Stimulated activated CD4-positive, alpha-beta T cell treated with anti-CD3 and anti-CD28 coated beads, Interleukin-1b, Interleukin-23, amount 100 ng/mL, for 1 hour (primary cell): ENCODE measurements at places on chromosomes 11 and 22.

DNA sequence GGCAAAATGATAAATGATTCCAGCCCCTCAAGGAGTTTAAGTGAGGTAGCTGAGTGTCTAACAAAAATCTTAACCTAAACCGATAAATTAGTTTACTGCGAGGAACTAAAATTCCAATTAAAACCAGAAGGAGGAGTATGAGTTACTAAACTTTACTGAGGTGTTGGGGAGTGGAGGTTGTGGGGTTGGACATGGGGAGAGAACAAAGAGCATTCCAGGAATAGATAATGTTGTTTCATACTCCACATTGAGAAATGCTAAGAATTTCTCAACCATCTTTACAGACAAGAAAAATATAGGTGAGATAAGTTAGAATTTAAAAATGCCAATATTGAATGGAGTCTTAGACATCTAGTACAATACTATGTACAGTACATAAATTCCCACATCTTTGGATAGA, 488.6 kb downstream of the METTL15 start:
- DNase-seq, result no peak

- DNase-seq, result no peak
These were observed 167.6 kb upstream of the SESN3 start for GRCh38 chr11:95398437-95399112.

- DNase-seq, result no peak
These were observed 559 bp downstream of the SNX19 start for GRCh38 chr11:130915603-130916237.

DNA sequence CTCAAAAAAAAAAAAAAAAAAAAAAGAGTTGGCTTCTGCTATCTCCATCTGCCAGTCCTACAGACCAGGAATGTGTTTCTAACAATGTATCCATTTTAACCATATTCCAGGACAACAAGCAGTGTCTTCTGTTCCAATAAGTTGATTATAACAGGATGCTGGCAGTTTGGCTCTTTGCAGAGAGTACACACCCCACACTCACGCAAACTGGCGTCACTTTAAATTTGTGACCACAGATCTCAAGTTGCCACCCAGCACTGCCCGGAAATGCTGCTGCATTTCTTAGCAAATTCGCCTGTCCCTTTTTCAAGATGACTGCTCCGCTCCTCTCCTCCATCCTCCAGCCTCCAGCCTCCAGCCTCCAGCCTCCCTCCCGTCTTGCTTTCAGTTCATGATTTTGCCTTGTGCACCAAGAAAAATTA, 44.3 kb downstream of the SCGB1A1 start:
- no peak for DNase-seq

- no peak for DNase-seq
These were observed 5.3 kb downstream of the PHOX2A start for GRCh38 chr11:72238492-72239312.

DNA sequence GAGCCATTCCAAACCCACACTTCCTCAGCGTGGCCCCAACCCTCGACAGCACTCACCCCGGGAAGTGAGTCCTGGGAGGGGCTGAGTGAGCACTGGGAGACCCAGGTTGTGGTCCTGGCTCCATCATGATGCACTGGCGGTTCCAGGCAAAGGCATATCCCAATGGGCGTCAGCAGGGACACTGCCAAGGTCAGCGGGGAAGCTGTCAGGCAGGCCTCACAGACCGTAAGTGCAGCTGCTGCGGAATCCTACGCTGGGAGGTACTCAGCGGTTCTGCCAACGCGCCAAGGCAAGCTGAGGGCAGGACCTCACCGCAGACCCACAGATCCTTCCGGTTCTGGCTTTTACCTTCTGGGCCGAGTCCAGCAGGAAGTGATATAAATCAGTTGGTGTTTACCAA, 1.4 kb upstream of the GAL3ST1 start:
- DNase-seq, result no peak

- DNase-seq, result no peak
These were observed 2.3 kb downstream of the YPEL4 start for GRCh38 chr11:57647372-57647771.

GRCh38 chr11:117180020-117180419, 1.5 kb downstream of the SIDT2 start:
- DNase-seq, result no peak

DNA sequence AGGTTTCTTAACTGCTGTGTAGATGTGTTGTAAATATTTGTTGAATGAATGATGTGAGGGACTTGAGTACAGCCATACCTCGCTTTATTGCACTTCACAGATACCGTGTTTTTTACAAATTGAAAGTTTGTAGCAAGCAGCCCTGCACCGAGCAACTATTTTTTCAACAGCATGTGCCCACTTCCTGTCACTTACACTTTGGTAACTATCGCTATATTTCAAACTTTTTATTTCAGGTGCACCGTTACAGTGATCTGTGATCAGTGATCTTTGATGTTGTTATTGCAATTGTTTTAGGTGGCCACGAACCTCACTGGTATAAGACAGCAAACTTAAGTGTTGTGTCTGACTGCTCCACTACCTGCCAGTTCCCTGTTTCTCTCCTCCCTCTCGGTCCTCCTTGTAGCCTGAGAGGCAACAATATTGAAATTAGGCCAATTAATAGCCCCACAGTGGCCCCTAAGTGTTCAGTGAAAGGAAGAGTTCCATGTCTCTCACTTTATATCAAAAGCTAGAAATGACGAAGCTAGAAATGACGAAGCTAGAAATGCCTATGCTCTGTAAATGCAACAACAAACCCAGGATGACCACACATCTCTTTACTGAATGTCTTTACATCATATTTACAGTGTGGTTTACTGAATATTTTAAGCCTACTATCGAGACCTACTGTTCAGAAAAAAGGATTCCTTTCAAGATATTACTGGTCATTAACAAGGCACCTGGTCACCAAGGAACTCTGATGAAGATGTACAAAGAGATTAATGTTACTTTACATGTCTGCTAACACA, 1.0 kb downstream of the SFI1 start:
- no peak for DNase-seq

- DNase-seq, result no peak
These were observed 10.2 kb downstream of the TUBA8 start for GRCh38 chr22:18120857-18121256.

DNA sequence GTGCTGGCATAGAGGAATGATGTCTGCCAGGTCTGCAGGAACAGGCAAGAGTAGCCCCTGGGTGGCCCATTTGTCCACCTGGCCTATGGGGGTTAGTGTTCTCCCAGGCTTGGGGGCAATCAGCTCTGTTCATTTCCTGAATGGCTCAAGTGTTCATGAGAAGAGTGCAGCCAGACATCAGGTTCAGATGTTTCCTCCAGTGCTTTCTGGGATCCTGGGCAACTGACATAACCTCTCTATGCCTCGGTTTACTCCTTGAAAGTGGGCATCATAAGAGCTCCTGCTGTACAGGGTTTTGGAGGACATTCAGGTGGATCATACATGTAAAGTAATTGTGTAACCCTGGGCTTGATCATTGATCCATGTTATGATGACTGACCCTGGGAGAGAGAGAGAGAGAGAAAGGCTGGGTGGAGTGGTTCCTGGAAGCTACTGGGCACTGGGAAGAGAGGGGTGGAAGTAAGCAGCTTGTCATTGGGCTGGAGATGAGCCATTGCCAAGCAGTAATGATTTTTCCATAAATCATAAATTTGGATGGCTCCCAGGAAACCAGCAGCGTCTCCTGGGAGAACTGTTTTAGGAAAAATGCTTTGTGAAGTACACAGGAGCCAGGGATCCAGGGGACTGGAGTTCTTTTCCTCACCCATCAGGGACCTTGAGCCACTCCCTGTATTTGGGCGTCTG, 30.2 kb upstream of the ACCSL start:
- DNase-seq, result no peak

GRCh38 chr22:31250740-31251600, 38.9 kb downstream of the LIMK2 start:
- DNase-seq, result no peak
